Stimulated activated CD4-positive, alpha-beta T cell treated with anti-CD3 and anti-CD28 coated beads, Interleukin-2, amount 100 ng/mL, for 24 hours (primary cell): ENCODE measurements at places on chromosomes 5 and 9.

DNA sequence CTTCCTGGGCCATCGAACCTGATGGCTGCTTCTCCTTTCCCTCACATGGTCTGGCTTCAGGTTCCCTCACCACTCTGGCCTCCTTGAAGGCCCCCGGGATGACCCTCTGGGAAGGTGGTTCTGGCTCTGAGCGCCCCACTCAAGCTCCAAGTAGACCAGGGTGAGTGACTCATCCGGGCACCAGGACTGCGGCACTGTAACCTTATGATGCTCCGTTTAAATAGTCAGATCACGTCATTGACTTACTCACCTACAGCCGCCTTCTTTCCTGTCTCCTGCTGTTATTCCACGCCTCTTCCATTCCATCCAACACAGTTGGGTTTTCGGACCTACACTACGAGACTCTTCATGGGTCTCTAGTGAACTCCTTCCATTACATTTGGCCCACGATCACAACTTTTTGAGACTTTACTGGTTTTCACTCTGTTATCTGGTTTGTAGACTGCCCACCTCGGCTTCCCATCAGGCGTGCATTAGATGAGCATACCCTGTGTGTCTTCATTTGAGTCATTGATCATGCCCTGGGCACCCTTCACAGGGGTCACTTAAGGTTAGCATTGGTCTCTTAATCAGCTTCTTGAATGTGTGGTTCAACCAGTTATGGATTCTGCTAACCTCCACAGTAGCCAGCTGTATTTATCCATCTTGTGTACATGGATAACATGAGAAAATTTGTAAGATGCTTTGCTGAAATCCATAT, 138.8 kb upstream of the LMX1B start:
- DNase-seq = no peak

GRCh38 chr5:93311881-93312280, 269.1 kb downstream of the NR2F1-AS1 start:
- DNase-seq = no peak

- DNase-seq = no peak
Observed at GRCh38 chr5:62084391-62084790, 221.6 kb upstream of the KIF2A start.

DNA sequence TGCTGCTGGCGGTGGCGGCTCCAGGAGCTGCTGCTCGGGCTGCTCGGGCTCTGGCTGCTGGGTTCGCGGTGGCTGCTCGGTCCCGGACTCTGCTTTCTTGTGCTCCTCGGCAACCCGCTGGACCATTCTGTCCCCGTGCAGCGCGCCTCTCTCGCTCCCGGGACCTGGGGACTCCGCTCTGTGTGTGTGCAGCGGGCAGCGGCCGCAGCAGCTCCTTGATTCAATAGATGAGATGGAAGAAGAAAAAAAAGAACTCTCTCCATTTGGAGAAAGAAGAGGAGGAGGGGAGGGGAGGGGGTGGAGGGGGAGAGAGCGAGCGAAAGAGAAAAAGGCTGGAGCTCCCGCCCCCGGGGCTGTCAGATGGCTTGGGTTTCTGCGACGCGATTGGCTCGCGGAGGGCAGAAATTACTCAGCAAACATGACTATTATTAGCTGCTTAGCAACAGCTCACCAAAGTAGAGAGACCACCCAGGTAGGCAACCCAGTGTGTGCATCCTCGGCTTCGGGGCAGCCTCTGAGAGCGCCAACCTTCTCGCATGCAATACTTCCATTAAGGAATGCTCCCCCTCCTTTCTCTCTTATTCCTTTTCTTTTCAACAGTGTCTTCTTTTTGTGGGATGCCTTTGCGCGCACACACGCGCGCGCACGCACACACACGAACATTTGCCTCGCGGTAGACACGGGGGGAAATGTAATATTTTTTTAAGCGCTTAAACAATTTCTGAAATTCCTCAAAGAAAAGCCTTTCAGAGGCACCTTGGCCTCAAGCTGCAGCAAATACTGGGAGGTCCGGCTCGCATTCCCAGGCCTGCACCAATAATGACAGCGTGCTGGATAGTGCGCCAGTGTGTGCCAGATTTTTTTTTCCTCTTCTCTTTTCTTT, 7.6 kb downstream of the PTCH1 start:
- peak; percentile 72 for DNase-seq

GRCh38 chr5:131262953-131263541, 806 bp upstream of the CDC42SE2 start:
- no peak for DNase-seq

- no peak for DNase-seq
Observed at GRCh38 chr5:122093415-122094180, 15.5 kb upstream of the LOX start.

GRCh38 chr9:136454026-136454796, 14.6 kb upstream of the INPP5E start:
- DNase-seq = no peak

DNA sequence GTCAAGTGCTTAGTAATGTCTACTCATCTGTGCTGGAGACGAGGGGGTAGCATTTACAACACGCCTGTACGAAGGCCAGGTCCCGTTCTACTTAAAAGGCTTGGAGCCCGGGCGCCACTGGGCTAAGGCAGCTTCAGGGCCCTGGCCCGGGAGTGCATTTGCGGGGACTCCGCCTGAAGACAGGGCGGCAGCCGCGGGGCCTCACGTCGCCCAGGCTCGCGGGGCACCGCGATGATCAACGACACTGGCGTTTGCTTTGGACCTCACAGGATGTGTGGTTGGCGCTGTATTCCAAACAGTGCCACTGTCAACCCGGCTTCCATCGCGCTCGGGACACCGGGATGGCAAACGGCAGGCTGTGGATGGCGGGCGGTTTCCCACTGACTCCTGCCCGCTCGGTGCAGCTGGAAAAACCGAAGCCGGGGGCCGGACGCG, 1.1 kb upstream of the TENT4A start:
- peak; percentile 57 for DNase-seq
